Activated naive CD8-positive, alpha-beta T cell treated with anti-CD3 and anti-CD28 coated beads, Interleukin-2, amount 50 U/mL, for 24 hours (primary cell): ENCODE measurements at places on chromosomes 6 and 20.

GRCh38 chr20:11847827-11848226, 69.9 kb upstream of the BTBD3 start:
- no peak for DNase-seq

- DNase-seq: no peak
These were observed 190.8 kb downstream of the ANKRD60 start for GRCh38 chr20:58037631-58038030.

- DNase-seq: no peak
These were observed 49.1 kb downstream of the DAAM2 start for GRCh38 chr6:39841291-39841690.

- DNase-seq: no peak
These were observed 21.7 kb downstream of the MDFI start for GRCh38 chr6:41659935-41660334.
